ENCODE measurements at places on chromosomes 12 and 14.

GRCh38 chr12:113135178-113136127 lies at the start of gene RASAL1:
TSS of gene RASAL1 (minus strand) at chr12:113135761. CDS start at chr12:113135462, 299 bp downstream.
- no peak for DNase-seq

DNA sequence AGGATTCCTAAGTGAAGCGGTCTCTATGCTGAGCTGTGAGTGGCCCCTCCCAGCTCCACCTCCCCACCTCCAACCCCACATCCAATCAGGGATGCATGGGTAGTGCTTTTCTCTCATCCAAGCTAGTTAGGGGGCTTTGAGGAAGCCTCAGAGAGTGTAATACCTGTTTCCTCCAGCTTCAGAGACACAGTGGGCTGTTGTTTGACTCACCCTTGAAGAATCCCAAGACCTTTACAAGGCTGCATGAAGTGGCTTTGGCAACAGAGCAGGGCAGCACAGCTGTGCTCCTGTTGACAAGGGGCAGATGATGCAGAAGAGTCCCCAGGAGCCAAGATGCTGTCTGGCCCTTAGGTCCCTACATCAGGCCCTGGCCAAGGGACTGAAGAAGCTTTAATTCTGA lies 27.1 kb upstream of the CLMN start:
- DNase-seq, result peak; percentile 44

DNA sequence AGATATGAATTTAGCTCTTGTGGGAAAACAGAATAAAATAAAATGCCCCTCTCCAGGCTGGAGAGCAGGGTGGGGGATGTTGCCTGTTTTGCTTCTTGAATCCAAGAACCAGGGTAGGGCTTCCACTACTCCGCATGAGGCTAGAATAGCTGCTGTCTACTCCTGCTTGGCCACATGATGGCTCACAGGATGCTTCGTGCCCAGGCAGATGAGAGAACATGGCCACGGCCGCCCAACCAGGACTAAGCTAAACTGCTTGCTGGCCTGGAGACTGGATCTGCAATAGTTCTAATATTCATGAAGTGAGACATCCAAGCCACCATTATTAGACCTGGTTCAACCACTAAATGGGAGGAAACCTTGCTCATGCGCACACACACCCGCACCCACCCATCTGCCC lies 122.2 kb upstream of the METAP2 start:
- DNase-seq, result no peak

DNA sequence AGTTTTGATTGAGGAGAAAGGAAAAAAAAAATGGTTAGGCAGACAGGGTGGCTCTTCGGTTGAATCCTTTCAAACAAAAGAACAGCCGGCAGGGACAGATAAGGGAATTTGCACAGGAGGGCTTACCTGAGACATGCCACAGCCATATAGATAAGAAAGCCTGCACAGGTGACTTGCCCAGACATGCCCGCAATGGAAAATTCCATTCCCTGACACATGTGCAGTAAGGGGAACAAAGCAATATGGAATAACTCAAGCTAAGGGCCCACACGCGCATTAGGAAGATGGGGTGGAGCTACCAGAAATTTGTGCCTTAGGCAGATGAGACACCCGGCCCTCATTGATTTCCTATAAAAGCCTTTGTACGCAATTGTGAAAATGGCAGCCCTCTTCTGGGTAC lies 86.7 kb downstream of the TMEM260 start:
- DNase-seq, result no peak

DNA sequence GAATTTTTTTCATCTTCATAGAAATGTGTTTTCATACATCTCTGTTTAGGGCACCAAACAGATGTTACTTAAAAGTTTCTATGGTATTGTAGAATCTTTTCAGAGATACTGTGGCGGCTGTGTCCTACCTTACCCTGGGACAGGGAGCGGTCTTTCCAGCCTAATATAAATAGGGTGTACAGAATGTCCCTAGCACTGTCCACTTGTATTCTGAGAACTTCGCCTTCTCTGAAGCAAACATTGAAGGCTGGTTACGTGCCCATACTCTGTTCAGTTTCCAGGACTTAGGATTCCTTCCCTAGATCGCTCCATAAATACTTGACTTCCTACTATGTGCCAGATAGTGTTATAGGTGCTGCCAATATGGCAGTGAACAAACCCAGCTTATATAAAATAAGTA lies 24.3 kb upstream of the SLC38A2 start:
- no peak for DNase-seq

GRCh38 chr12:48334808-48335207 lies 15.9 kb downstream of the ZNF641 start:
- no peak for DNase-seq

DNA sequence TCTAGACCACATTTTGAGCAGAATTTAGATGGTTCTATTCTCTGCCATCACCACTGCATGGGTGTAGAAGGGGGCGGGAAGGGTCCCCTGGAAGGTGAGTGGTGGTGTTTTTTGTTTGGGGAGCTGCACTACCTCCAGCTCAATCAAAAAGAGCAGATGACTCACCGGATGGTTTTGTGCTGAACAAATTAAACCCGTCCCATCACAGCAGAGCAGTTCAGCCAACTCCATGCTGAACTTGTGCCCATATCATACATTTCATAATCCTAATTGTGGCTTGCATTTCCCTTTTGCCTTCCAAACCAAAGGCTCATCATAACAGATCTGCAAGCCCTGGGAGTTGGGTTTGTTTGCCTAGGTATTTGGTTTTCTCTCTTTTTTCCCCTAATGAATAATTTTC lies 53.0 kb upstream of the RPH3A start:
- no peak for DNase-seq

DNA sequence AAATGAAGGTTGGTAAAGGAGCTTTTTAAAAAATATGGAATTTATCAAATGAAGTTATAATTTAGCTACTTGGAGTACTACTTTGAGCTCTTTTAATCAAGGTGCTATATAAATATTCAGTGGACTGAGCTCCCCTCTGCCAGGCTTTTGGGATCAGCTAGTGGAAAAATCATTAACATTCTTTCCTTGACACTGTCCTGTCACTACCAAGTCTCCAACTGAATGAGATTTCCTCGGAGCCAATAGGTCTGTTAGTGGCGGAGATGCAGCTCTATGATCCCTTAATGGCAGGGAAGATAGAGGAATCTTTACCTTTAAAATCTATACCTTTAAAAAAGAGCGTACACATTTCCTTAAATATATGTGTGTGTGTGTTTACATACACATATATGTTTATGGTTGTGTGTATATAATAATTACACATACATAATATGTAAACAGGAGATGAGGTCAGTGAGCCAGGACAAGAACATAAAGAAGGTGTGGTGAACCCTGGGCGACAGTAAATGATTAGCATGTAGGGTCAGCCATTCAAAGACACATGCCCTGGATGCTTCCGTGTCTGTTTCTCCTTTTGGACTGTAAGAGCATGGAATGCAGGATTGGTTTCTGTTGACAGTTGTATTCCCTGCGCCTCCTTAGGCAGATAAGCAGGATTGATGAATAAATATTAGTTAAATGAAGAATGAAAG lies 47.7 kb upstream of the ATP2A2 start:
- no peak for DNase-seq

GRCh38 chr12:119665164-119665929 lies 2.6 kb upstream of the PRKAB1 start:
- DNase-seq, result no peak

- no peak for DNase-seq
Observed at GRCh38 chr14:97395068-97395467, 597.9 kb downstream of the VRK1 start.

- DNase-seq, result no peak
Observed at GRCh38 chr12:28318273-28318672, 128.0 kb downstream of the CCDC91 start.

GRCh38 chr12:52867642-52868041 lies 18.8 kb upstream of the KRT78 start:
- DNase-seq, result no peak

GRCh38 chr12:86148071-86148470 lies 108.1 kb downstream of the MGAT4C start:
- DNase-seq, result no peak
